ENCODE measurements at places on chromosomes 7 and 10. TPM values are rescaled to one million over a fixed set of nuclear protein-coding genes. Genes with fewer than 3 reads are reported as not detected.

Gene DNAH11
- total RNA-seq: 0.33 TPM

Gene SNX13
- 37.5 TPM for total RNA-seq

Gene ELOVL3
- total RNA-seq: 0.66 TPM

Gene ZNF25
- total RNA-seq: 14.6 TPM

Gene SUGCT
- 16.5 TPM for total RNA-seq

Gene TASOR2
- total RNA-seq: 85.3 TPM

Gene FGFR2
- total RNA-seq: 0.17 TPM

GRCh38 chr7:132547821-132548220, 28.4 kb downstream of the PLXNA4 start:
- no peaks in the 10 kb centered on the region for H3K36me3 ChIP-seq
- H3K4me1 ChIP-seq: peaks cover 4% of the 10 kb centered on the region
- no peaks in the 10 kb centered on the region for H3K27me3 ChIP-seq
- no peak for DNase-seq

DNA sequence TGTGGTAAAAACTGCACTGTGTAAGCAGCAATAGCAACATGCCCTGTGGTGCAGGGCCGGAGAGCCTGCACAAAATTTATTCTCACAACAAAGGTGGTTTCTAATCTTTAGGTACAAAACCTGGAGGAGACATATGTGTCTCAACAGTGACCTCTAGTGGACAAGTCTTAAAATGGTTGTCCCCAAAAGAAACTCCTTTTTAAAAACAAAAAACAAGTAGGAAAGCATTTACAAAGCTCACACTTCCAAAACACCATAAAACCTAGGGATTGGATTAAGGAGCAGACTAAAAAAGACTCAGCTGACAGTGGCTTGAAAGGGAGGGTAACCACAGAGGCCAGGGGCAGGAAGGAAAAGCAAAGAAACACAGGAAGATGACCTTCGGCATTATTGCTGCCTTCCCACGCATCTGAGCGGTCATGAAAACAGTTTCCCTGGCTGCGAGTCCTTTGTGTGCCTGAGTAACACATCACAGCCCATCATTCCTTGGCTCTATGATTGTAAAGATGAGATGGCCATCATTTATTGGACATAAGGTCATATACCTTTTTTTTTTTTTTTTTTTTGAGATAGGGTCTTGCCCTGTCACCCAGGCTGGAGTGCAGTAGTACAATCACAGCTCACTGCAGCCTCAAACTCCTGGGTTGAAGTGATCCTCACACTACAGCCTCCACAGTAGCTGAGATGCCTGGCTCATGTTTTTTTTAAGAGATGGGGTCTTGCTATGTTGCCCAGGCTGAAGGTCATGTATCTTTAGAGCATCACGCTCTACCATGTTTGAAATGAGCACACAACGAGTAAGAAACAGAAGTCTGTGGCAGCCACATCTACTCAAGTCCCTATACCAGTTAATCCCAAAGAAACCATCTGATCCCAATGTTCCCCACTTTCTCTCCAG, 39.5 kb downstream of the RSU1 start:
- H3K27ac ChIP-seq: peak overlapping the region; percentile 22
- H3K4me3 ChIP-seq: no peak overlapping the region
- DNase-seq: peak; percentile 70
- peaks cover 2% of the 10 kb centered on the region for H3K36me3 ChIP-seq
- H3K27me3 ChIP-seq: no peaks in the 10 kb centered on the region

DNA sequence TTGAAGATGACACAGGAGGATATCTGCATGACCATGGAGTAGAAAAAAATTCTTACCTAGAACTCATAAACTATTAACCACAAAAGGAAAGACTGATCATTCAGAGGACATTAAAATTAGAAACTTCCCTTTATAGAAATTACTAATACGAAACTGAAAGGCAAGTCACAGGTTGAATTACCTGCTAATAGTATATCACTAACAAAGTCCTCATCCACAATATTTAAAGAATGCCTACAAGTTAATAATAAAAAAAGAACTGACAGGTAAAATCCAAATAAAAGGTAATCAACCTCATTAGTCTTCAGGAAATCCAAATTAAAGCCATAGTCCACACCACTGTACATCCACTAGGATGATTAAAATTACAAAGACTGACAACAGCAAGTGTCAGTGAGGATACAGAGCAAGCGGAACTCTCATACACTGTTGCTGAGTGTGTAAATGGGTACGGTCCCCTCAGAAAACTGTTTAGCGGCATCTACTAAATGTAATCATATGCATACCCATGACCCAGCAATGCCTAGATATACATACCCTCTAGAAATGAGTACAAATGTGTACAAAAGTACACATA, 71.2 kb downstream of the ARHGAP21 start:
- H3K4me3 ChIP-seq: no peak overlapping the region
- H3K27ac ChIP-seq: no peak overlapping the region
- no peak for DNase-seq
- no peaks in the 10 kb centered on the region for H3K36me3 ChIP-seq
- no peaks in the 10 kb centered on the region for H3K4me1 ChIP-seq
- H3K27me3 ChIP-seq: no peaks in the 10 kb centered on the region

- H3K27me3 ChIP-seq: no peaks in the 10 kb centered on the region
- peak; percentile 82 for DNase-seq
- H3K36me3 ChIP-seq: no peaks in the 10 kb centered on the region
- no peak overlapping the region for H3K4me3 ChIP-seq
Observed at GRCh38 chr10:127151981-127152699, 44.3 kb downstream of the INSYN2A start.

- H3K27ac ChIP-seq: no peak overlapping the region
- H3K4me1 ChIP-seq: no peaks in the 10 kb centered on the region
- H3K4me3 ChIP-seq: no peak overlapping the region
- H3K27me3 ChIP-seq: no peaks in the 10 kb centered on the region
Observed at GRCh38 chr7:25134358-25135010, 9.4 kb upstream of the CYCS start.

- H3K36me3 ChIP-seq: no peaks in the 10 kb centered on the region
- H3K27me3 ChIP-seq: no peaks in the 10 kb centered on the region
- H3K4me3 ChIP-seq: no peak overlapping the region
- peak; percentile 90 for DNase-seq
Observed at GRCh38 chr10:132946-133898, 2.0 kb upstream of the ZMYND11 start.

DNA sequence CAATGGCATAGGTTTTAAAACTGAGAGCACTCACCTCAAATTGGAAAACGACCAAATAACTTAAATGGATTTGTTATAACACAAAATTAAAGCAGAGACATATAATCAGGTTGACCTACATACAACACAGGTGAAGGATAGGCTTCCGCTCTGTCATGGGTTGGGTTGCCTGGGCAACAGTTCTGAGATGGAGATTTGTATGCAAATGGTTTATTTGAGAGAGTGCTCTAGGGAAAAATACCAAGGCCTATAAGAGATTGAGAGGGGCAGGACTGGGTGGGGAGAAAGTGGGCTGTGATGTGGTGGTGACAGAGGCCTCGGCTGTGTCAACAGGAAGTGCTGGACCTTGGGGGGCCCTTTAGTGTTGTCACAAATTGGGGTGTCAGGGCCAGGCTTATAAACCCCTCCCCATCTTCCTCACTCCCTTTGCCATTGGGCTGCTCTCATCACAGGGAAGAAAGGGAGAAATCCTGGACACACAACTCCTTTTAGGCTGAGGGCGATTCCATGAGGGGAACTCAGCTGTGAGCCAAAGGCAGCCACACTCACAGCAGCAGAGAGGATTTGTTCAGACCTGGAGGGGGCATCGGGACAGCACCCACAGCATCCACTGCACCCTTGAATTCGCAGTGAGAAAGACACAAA, 105.4 kb upstream of the LYZL1 start:
- no peak overlapping the region for H3K27ac ChIP-seq
- no peaks in the 10 kb centered on the region for H3K36me3 ChIP-seq
- no peaks in the 10 kb centered on the region for H3K4me1 ChIP-seq
- DNase-seq: no peak
- H3K4me3 ChIP-seq: no peak overlapping the region

DNA sequence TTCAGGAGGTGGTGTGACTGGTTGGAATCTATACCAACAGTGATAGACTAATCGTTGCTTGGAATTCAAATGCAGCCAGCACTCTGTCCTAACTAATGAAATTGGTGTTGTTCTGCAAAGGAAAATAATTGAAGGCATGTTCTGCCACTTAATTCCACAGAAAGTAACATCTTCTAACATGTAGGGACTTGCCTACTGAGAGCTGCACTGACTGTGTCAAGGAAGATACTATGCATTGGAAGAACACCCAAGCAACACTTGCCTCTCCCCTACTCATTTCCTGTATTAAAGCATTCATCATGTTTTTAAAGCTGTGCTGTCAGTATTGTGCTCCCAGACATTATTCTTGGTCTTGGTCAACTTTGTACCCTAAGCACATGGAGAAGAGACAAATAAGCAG, 2.7 kb upstream of the CYP3A7 start:
- H3K27ac ChIP-seq: no peak overlapping the region
- H3K27me3 ChIP-seq: no peaks in the 10 kb centered on the region
- H3K4me1 ChIP-seq: no peaks in the 10 kb centered on the region
- no peaks in the 10 kb centered on the region for H3K36me3 ChIP-seq

GRCh38 chr7:43698460-43699255, 30.7 kb downstream of the COA1 start:
- DNase-seq: peak; percentile 43
- no peaks in the 10 kb centered on the region for H3K27me3 ChIP-seq
- H3K27ac ChIP-seq: no peak overlapping the region
- H3K36me3 ChIP-seq: no peaks in the 10 kb centered on the region
- peaks cover 19% of the 10 kb centered on the region for H3K4me1 ChIP-seq
- H3K4me3 ChIP-seq: no peak overlapping the region

DNA sequence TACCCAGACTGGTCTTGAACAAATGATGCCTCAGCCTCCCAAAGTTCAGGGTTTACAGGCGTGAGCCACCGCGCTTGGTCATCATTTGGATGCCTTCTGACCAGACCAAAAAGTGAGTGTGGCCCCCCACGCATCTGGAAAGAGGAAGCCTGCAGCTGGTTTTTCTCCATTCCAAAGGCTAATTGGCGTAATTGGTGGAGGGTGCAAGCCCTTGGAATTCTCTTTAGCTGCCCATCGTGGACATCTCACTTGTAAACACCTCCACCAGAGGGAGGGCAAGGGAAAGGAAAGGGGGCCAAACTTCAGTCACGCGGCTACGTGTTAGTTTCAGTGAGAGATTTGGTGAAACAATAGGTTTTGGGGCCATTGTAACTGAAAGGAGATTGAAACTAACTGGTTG, 4.1 kb upstream of the ARHGAP21 start:
- no peak overlapping the region for H3K4me3 ChIP-seq
- DNase-seq: no peak
- no peaks in the 10 kb centered on the region for H3K36me3 ChIP-seq
- no peaks in the 10 kb centered on the region for H3K27me3 ChIP-seq
- H3K4me1 ChIP-seq: no peaks in the 10 kb centered on the region

GRCh38 chr10:17883621-17884020, 68.1 kb upstream of the SLC39A12 start:
- no peaks in the 10 kb centered on the region for H3K4me1 ChIP-seq
- peak; percentile 1 for DNase-seq
- no peaks in the 10 kb centered on the region for H3K27me3 ChIP-seq
- no peak overlapping the region for H3K27ac ChIP-seq
- no peaks in the 10 kb centered on the region for H3K36me3 ChIP-seq
- H3K4me3 ChIP-seq: no peak overlapping the region

- H3K36me3 ChIP-seq: no peaks in the 10 kb centered on the region
- no peaks in the 10 kb centered on the region for H3K4me1 ChIP-seq
- no peak for DNase-seq
Observed at GRCh38 chr7:112538726-112539255, 58.0 kb downstream of the LSMEM1 start.

GRCh38 chr7:117014673-117015133, 61.4 kb downstream of the ST7 start:
- H3K27ac ChIP-seq: no peak overlapping the region
- H3K36me3 ChIP-seq: no peaks in the 10 kb centered on the region
- peak overlapping the region; percentile 23 for H3K4me3 ChIP-seq

GRCh38 chr10:121600611-121601010, 2.4 kb upstream of the FGFR2 start:
- no peak for DNase-seq
- peaks cover 16% of the 10 kb centered on the region for H3K27me3 ChIP-seq
- no peaks in the 10 kb centered on the region for H3K36me3 ChIP-seq
- no peaks in the 10 kb centered on the region for H3K4me1 ChIP-seq
- no peak overlapping the region for H3K4me3 ChIP-seq

GRCh38 chr10:4069491-4069890, 284.5 kb upstream of the KLF6 start:
- no peaks in the 10 kb centered on the region for H3K36me3 ChIP-seq
- no peaks in the 10 kb centered on the region for H3K27me3 ChIP-seq

DNA sequence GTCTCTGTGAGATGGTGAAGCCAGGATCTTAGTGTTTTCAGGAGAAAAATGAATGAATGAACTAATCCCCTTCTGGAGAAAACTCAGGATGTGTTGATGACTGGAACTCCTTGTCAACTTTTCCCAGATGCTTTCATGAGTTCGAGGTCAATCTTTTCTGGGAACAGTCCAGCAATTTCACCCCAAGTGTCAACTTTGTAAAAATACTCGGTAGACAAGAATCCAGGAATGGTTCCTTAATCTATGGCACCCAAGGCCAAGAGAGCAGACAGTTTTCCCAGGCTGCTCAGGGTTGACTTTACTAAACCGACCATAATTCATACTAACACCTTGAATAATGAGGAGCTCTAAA, 31.1 kb upstream of the LYZL1 start:
- no peak overlapping the region for H3K4me3 ChIP-seq
- H3K4me1 ChIP-seq: peaks cover 5% of the 10 kb centered on the region
- DNase-seq: no peak

GRCh38 chr10:129888784-129889616, 75.1 kb downstream of the EBF3 start:
- no peaks in the 10 kb centered on the region for H3K27me3 ChIP-seq
- no peak overlapping the region for H3K27ac ChIP-seq
- H3K36me3 ChIP-seq: no peaks in the 10 kb centered on the region
- no peaks in the 10 kb centered on the region for H3K4me1 ChIP-seq

DNA sequence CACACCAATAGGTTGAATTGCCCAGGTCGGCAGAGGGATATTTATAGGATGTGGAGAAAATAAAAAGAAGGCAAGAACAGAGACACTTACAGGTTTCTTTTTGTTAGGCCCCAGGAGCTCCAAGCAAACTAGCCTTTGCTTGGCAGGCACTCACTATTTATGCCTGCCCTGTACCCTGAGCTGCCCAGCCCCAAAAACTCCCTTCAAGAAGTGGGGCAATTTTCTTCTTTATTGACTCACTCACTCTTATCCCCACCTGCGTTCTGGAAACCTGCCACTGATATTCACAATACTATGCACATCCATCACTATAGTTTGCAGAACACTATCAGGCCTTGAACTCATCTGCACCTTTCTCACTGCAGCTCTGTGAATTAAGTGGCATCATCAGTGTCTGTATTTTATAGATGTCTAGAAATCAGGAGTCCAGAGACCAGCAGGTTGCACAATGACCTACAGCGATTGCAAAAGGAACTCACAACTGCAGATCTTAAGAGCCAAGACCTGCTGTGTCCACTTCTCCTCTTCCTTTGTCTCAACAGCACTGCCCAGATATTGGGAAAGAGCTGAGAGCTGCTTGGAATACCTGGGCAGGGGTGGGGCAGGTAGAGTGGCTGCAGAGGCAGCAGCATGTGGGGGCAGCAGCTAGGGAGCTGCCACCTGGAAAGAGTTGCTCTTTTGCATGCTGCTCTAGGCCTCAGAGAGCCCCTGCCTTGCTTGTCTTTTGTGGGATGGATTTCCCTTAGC, at the start of gene SFTPD:
SFTPD (minus strand) TSS at position 130 of the 747 bp plus-strand sequence. CDS start 2,446 bp downstream, outside the sequence.
- no peak for DNase-seq
- H3K27ac ChIP-seq: no peak within 1 kb of the TSS
- no peaks in the 10 kb centered on the region for H3K4me1 ChIP-seq
- no peak within 1 kb of the TSS for H3K4me3 ChIP-seq
- H3K27me3 ChIP-seq: peaks cover 6% of the 10 kb centered on the region

GRCh38 chr7:104958371-104958865, 55.6 kb upstream of the KMT2E start:
- H3K4me1 ChIP-seq: peaks cover 15% of the 10 kb centered on the region
- no peak overlapping the region for H3K4me3 ChIP-seq
- DNase-seq: no peak
- H3K27me3 ChIP-seq: no peaks in the 10 kb centered on the region
- peak overlapping the region; percentile 50 for H3K27ac ChIP-seq

Data from fibroblast of lung (primary cell).